C1 segment of cervical spinal cord (tissue), 14 donors: ENCODE measurements at places on chromosomes 5 and 9.

- no peak for DNase-seq
Measured at GRCh38 chr5:32202394-32202793, 28.3 kb upstream of the GOLPH3 start.

- DNase-seq: no peak
Measured at GRCh38 chr5:102823441-102823874, 68.4 kb downstream of the PAM start.

GRCh38 chr5:24059006-24059405, 551.6 kb downstream of the PRDM9 start:
- DNase-seq: no peak

DNA sequence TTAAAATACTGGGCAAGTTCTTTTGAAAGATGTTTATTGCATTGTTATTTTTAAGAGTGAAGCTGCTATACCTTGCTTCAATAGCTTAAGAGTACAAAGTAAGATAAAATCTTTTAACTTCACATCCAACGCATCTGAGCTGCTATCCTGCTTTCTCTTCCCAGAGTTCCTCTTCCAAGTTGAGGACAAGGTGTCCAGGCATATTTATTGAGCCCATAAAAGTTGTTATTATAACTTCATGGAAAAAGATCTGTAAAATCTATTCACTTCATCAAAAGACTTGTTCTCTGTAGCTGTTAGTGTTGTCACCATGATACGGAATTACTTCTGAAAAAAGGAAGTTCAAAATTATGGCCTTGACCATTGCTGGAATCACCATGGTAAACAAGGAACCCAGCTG, 306.2 kb upstream of the ELAVL2 start:
- no peak for DNase-seq

DNA sequence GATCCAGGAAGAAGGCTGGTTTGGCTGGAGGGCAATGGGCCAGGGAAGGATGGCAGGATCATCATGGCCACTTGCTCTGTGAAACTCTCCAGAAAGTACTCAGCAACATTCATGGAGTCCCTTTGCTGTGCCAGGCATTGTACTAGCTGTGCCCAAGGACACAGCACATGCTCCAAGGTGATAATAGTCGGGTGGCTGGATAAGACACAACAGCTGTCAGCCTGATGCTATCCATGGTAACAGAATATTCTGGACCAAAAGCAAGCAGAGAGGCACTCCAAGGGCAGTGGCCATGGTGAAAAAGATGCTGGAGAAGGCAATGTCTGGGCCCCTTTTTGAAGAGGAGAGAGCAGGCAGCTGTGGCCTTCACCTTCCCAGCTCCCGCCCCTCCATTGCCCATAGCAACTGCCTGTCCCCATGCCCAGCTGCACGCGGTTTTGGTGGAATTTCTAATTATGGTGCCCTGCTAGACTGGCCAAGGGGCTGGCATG, 113.8 kb upstream of the CPEB4 start:
- peak; percentile 68 for DNase-seq

DNA sequence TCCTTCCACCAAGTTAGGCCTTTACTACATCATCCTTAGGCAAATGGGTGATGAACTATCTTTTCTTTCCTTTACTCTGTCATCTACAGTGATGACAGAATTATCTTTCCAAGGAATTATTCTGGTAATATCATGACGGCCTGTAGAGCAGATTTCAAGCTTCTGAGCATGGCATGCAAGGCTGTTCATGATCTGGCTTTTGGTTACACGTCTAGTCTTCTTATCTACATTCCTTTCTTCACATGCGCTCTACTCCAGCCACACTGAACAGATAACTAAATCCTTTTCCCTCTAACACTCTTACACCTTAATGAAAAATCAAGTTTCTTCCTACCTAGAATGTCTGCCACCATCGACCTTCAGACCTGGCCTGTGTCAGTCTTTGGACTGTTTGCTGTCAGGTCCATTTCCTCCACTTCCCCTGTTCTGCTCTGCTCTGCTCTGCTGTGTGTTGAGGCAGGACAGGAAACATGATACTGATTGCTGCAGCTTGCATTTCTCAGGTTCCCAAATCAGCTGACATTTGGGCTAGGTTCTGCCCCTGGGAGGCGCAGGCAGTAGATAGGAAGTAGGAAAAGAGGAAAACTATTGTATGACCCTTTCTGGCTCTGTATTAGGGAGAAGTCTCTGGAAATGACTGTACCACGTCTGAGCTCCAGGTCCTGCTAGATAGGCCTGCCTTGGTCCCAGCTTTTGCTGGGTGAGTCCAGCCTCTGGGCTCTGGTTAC, 4.2 kb downstream of the SCGB3A2 start:
- no peak for DNase-seq

DNA sequence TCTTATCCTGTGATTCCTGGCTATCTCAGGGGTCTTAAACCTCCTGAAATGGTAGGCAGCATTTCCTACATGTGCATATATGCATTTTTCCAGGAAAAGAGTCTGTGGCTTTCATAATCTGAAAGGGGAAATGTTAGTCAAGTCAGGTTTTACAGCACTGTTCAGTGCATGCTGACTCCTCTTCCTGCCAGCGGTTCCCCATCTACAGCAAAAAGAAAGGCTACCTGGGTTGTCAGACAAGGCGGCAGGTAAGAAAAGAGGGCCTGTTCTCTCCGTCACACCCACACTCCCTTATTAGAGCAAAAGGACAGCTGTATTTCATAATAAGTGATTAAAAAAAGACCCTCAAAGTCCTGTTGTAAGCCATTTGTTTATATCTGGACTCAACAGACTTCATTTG, 4.3 kb upstream of the SPATA6L start:
- no peak for DNase-seq

- no peak for DNase-seq
Measured at GRCh38 chr5:149794487-149794971, 64.4 kb downstream of the PPARGC1B start.

DNA sequence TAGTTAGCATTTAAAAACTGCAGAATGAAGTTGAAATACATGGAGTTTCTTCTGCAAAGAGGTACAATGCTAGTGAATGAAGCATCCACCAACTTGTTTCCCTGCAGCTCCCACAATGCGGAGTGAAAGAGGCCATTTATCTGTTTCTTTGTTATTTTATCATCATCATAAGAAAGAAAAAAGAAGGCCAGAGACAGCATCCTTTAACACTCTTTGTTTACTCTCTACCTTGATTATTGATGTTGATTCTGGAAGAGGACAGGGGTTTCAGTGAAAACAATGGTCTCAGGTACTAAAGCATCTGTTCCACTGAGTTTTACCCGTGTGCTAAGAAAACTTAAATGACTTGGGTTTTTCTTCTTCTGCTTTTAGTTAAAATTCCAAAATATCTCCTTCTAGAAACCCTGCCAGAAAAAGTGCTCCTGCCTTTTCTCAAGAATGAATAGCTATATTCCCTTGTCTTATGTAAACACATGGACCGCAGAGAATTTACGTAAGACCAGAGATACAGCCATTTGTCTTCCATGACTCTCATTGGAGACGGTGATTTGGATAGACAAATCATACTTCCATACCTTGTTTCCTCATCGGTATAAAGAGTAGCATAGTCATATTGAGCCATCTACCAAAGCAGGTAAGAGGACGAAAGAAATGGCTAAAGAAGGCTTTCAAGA, 81.1 kb downstream of the EFNA5 start:
- DNase-seq: no peak

- peak; percentile 9 for DNase-seq
Measured at GRCh38 chr5:56409331-56410190, 176.4 kb upstream of the ANKRD55 start.

- peak; percentile 87 for DNase-seq
Measured at GRCh38 chr5:134527156-134527960, 1.9 kb downstream of the JADE2 start.

GRCh38 chr9:122754825-122755224, 12.7 kb downstream of the OR1L6 start:
- no peak for DNase-seq

DNA sequence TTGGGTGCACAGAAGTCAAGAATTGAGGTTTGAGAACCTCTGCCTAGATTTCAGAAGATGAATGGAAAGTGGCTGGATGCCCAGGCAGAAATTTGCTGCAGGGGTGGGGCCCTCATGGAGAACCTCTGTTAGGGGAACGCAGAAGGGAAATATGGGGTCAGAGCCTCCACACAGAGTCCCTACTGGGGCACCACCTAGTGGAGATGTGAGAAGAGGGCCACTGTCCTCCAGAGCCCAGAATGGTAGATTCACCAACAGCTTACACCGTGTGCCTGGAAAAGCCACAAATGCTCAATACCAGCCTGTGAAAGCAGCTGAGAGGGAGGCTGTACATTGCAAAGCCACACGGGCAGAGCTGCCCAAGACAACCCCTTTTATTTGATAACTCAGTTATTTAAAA, 383.5 kb downstream of the TLE4 start:
- DNase-seq: no peak

DNA sequence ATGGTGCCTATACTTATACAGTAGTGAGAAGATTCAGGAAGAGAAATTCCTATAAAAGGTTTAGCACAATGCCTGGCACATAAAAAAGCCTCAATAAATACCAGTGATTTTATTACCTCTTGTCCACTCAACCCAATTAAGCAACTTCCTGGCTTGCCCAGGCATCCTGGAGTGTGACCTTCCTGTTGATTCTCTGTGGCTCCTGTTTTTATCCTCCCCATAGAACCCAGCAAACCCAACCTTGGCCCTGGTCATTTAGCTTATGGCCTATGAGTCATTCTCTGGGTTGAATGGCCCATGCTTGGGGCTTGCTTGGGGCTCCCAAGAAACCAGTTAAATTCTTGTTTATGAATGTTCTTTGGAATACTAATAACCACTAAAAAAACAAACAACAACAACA, 21.4 kb upstream of the SPARC start:
- no peak for DNase-seq

DNA sequence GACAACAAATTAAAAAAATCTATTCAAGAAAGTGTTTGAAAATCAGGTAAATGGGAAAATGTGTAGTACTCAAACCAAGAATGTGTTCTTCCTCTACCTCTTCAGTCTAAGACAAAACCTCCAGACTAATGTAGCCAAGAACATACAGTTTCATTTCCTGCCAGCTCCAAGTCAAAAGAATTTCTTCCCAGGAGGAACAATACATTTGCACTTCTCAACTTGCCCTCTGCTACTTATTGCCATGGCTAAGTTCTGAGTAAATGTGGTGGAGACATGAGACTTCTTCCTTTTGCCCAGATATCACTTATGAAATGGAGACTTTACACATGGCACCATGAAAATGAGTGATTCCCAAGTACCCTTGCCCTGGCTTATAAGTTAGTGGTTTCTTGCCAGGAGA, 2112.2 kb upstream of the C9orf72 start:
- no peak for DNase-seq

DNA sequence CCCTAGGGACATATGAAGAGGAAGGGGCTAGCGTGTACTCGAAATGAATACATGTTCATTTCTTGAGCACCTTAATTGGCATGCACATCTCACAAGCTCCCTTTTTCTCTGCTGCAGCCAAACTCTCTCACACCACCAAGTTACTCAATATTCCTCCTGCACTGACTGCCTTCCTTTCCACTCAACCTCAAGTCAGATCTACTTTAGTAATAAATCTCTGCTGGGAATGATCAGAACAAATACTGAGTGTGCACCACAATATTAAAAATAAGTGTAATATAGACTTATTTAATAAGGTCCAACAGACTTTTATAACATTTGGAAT, 995.8 kb upstream of the WWC1 start:
- no peak for DNase-seq

GRCh38 chr5:144117412-144117811, 53.0 kb downstream of the YIPF5 start:
- no peak for DNase-seq

- DNase-seq: no peak
Measured at GRCh38 chr9:137524161-137524980, 25.8 kb downstream of the PNPLA7 start.

DNA sequence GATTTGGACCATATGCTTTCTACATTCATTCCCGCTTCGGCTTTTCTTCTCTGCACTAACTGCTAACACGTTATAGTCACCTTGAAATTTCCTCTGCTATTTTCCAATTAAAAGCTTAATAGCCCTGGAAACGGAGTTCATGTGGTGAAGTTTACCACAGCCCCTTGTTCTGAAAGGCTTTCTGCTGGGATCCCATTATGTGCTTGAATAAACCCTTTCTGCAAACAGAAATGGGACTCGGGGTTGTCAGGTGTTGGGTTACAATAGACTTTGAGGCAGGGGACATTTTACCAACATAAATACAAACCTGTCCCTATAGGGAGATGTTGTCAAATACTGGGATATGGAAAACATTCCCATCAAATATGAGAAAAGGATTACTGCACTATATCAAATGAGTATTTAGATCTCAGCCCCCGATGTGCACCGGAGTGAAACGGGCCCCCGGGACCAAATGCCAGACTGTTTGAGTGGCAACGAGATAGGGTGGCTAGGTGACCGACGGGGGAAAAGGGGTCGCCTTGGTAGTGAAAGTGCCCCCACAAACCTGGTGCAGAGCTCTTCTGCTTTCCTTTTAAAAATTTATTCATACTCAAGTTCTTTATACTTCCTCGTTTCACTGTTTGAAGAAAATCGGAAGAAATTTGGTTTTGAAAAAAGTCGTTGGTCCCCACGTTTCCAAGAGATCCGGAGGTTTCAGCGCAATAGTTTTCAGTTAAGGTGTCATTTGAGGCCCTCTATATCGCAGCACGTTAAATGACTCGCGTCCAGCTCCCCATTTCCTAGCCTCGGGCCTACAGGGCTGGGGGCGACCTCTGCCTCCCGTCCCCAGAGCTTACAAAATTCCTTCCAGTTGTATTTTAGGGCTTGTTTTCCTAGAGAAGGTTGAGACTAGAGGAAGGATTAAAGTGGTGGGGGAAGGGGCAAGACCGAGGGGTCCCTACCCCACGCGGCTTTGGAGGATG, 2.1 kb upstream of the DMRT3 start:
- DNase-seq: no peak

GRCh38 chr9:83557771-83558170, 19.6 kb upstream of the FRMD3 start:
- DNase-seq: no peak

DNA sequence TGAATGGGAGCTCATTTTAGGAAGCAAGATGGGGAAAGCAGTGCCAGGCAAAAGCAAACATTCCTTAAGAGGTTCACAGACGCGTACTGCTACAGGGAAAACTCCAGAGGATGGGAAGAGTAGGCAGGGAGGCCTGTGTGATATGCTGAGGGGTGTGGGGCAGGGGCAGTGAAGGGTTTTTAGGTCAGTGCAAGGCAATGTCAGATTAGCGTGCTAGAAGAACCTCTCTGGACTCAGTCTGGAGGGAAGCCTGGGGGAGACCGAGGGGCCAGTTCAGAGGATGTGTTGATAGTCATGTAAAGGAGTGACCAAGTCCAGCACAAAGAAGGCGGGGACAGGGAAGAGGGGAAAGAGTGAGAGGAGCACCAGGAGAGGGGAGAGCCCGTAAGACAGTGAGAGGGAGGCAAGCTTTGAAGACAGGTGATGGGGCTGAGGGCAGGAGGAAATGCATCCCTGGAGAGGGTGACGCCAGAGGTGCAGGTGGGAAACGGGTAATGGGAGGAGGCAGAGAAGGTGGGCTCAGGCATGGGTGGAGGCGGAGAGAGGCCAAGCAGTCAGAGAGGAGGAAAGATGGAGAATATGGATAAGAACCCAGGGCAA, 134.5 kb downstream of the MTX3 start:
- no peak for DNase-seq
